Stimulated activated CD8-positive, alpha-beta memory T cell treated with anti-CD3 and anti-CD28 coated beads, Interleukin-2, amount 100 ng/mL, for 1 hour (primary cell): ENCODE measurements at places on chromosomes 4 and X.

GRCh38 chr4:108139089-108139488 is 29.6 kb downstream of the LEF1 start:
- no peak for DNase-seq

GRCh38 chr4:40563401-40563800 is 66.3 kb downstream of the RBM47 start:
- no peak for DNase-seq

- DNase-seq, result no peak
These were observed 204.8 kb downstream of the FAT4 start for GRCh38 chr4:125519371-125520146.

- no peak for DNase-seq
These were observed 74.6 kb upstream of the STOX2 start for GRCh38 chr4:183830438-183830985.

GRCh38 chr4:143358923-143359643 is 22.4 kb downstream of the GAB1 start:
- no peak for DNase-seq
